Activated CD8-positive, alpha-beta memory T cell treated with anti-CD3 and anti-CD28 coated beads, Interleukin-2, amount 10 ng/mL, durations not matched to agents 7 days and 5 days (primary cell): ENCODE measurements at places on chromosomes 2 and 18.

- no peak for DNase-seq
Measured at GRCh38 chr18:49112031-49112430, 161.3 kb upstream of the SMAD7 start.

DNA sequence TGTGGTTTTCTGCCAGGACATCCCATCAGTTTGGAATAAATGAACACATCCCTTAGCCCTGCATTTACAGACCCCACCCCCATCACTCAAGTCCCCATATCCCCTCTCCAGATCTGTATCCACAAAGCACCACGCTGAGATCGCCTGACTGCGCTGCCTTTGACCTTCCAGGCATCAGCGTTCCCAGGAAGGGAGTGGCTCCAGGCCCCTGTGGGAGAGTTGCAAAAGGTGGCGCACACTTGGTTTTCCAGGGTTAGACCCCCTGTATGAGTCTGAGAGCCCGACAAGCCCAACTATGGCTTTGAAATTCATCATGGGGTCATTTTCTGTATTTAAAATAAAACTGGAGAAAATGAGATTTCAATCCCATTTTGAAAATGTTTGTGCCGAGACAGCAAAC, 137.0 kb upstream of the ZNF236 start:
- DNase-seq: no peak

- DNase-seq: no peak
Measured at GRCh38 chr2:121475811-121476571, 54.7 kb upstream of the RNU4ATAC start.

- DNase-seq: no peak
Measured at GRCh38 chr18:44958455-44958854, 277.8 kb downstream of the SETBP1 start.

DNA sequence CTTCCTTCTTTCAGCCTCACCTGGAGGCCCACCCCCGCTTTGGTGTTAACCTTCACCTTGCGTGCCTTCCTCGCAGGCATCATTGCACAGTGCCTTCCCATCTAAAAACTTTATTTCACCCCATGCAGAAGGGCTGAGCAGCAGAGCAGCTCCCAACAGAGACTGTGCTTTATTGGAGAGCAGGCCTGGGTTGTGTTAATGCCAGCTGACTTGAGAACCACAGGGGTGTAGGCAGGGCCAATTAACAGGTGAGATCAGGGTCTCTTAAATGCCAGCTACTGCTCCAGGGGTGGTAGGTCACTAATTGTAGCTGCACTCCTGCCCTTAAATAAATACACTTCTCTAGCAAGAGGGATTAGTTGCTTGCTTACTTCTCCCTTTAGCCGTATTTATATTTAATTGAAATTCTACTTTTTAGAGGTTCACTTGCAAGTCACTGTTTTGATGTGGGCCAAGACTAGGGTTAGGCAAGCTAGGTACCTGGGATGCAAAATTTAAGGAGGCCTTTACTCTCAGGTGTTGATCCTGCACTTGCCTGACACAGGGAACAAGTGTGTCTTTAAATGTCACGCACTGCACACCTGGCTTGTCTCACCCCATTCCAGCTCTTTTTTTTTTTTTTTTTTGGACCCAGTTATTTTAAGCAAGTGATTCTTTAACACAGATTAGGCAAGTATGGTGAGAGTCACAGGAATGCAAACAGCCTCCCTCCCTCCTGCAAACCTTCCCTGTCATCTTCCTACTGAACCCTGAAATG, 54.5 kb downstream of the LYPD1 start:
- DNase-seq: no peak

DNA sequence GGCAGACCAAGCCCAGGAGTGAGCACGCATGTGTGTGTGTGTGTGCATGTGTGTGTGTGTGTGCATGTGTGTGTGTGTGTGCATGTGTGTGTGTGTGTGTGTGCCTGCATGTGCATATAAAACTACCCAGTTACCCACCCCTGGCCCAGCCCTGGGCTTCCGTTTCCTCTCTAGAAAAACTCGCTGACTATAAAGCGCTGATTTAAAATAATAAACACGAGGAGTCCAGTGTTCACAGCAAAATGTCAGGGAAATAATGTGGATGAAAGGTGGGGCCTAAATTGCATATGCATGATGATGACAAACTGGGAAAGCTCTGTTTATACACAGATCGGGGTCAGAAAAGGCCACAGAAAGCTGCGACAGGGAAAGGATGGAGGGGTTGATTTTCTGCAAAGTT, 7.5 kb downstream of the ADCY3 start:
- peak; percentile 1 for DNase-seq

GRCh38 chr2:150584081-150584480, 96.6 kb upstream of the RND3 start:
- DNase-seq: no peak

DNA sequence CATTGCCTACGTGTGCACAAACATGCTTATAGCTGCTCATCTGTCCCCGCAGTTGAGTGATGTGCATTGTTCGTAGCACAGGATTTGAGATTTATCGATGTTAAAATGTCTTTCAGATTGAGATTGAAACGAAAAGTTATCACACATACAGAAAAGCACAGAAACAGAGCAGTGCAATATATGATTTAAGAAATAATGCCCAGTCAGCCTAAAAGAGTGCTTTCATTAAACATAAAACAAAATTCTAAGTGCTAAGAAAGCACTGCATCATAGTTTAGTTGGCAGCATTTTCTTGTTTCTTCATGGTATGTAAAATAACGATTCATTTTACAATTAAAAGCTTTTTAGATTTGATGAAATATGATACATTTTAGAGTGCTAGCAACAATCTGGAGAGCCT, 31.9 kb upstream of the GORASP2 start:
- no peak for DNase-seq

DNA sequence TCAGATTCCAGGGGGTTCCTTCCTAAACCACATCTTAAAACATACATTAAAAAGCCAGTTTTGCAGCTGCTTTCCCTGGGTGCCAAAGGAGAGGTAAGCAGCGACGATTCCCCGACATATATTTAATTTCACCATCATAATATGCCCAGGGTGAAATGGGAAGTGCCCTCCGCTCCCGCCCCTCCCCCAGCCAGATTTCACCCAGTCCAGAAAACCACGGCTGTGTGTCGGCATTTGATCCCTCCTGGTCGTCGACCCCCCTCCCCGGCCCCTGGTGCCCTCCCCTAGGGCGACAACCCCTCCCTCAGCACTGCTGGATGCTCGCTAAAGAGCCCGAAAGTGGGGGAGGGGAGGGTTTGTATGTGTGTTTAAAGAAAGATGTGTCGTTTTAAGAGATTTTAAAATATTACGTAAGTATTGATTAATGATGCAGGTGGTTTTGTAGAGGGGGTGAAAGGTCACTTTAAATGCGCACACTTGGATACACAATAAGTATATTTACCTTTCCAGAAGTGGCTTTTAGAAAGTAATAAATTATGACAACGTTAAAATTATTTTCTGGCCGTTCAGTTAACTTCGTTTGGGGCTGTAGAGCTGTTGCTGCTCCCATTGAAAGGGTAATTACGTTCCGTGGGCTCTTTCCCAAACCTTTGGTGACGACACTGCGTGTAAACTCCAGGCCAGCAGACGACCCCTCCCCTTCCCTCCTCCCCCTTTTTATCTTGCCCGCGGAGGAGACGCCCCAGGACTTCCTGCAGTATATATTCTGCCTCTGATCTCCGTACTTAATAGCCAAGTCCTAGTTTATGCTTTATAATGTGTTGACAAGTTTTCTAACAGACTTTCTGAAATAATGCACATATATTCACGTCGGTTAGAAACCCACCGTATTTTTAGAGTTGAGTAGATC, 3.4 kb upstream of the BCL11A start:
- DNase-seq: no peak

DNA sequence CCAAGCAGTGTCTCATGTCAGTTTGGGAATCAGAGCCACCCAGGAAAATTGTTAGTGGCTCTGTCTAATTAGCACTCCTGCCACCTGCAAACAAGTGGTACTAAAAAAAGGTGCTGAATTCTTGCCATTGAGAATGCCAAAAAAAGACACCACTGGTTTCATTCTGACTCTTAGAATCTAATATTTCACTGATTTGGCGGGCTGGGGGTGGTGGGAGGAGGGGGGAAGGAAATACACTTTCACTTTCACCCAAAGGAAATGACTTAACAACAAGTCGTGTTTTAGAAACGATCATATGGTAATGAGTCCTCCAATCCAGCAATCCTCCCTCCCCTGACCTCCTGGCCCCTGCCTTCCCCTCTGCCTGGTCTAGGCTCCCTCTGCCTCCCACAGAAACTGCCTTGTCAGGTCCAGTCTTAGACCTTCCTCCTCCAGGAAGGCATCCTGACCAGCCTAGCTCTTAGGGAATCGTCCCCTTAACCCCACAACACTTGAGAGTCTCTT, 4.4 kb upstream of the KLHL29 start:
- no peak for DNase-seq

GRCh38 chr2:177885828-177886466, 186.6 kb downstream of the PDE11A start:
- DNase-seq: no peak

- DNase-seq: no peak
Measured at GRCh38 chr2:61961231-61961901, 55.9 kb downstream of the COMMD1 start.

- DNase-seq: no peak
Measured at GRCh38 chr2:197700960-197701359, 4.2 kb upstream of the MARS2 start.

DNA sequence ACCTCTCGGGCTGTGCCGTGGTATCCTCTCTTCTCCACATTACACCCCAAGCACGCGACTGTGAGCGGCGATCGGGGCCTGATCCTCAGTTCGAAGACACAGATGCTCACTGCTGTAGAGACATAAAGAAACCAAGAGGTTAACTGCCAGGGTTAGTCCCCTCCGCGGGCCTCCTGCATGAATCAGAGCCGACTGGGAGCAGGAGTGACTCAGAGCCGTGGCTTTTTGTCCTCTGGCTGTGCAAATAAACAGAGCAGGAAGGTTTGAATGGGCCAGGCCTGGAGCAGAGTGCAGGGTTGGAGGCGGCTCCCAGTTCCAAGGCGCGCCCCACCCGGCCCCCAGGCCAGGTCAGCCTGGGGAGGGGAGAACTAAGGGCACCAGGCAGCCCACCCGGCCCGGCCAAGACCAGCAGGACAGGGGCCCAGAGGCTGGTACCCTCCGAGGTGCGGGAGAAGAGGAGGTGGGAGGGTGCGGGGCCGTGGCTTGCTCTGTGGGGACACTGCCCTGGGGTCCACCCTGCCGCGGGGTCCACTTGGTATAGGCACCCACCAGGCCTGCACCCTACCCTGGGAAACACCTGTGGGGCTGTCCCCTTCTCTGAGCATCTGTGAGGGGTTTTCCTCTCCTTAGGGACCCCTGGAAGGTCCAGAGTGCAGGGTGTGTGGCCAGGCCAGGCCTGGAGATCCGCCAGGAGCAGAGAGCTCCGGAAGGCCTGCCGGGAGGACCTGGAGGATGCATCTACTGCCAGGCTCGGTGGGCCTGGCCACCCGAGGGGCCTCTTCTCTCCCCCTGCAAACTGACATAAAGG, 16.5 kb downstream of the TWIST2 start:
- DNase-seq: peak; percentile 44

- no peak for DNase-seq
Measured at GRCh38 chr2:12070581-12070980, 324.1 kb downstream of the LPIN1 start.

- DNase-seq: no peak
Measured at GRCh38 chr2:213022987-213023386, 128.4 kb downstream of the IKZF2 start.

- no peak for DNase-seq
Measured at GRCh38 chr2:54000524-54000923, 29.7 kb upstream of the PSME4 start.

GRCh38 chr2:30656079-30656478, 151.2 kb downstream of the CAPN13 start:
- DNase-seq: no peak

DNA sequence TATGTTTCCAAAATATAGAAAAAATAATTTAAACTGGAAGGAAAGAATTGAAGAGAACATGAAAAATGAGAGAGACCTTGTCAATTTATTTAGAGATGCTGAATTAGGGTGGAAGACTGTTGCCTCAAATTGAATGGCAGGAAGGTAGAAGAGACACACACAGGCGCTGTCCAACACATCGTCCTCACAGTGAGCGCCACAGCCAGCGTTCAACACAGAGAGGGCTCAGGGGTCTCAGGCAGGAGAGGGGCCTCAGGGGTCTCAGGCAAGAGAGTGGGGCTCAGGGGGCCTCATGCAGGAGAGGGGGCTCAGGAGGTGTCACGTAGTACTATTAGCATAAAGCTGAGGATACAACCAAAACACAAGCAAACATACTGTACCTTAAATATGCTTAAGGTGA, 65.7 kb downstream of the TMEM18 start:
- peak; percentile 33 for DNase-seq

GRCh38 chr2:62939735-62940491, 110.7 kb upstream of the OTX1 start:
- no peak for DNase-seq

DNA sequence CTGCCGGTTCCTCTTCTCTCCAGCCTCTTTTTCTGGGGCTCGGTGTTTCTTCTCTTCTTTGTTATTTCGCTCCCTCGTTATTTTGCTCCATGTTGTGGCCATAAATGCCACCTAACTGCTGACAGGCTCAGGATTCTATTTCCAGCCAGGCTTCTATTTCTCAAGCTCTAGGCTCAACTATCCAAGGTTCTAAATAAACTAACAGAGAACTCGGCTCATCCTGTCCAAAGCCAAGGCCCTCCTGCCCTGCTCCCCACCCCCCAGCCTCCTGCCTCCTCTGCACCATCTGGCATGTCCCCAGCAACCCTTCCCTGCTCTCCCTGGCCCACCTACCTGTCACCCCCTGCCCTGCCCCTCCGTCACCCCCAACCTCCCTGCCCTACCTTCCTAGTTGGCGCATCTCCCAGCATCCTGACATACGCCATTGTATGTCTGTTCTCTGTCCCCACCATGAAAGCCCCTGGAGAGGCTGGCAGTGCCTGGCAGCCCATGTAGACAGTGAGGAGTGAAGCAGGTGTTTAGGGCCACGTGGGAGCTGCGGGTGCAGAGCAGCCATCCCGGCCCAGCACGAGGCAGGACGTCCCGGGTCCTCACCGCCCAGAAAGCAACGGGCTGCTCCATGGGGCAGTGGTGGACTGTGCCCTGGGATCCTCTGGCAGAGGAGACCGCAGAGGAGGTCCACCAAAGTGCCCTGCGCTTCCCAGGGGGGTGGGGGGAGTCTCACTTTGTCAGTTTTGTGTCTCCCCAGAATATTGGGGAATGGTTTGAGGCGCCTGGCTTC, 186.9 kb downstream of the TWIST2 start:
- DNase-seq: no peak

DNA sequence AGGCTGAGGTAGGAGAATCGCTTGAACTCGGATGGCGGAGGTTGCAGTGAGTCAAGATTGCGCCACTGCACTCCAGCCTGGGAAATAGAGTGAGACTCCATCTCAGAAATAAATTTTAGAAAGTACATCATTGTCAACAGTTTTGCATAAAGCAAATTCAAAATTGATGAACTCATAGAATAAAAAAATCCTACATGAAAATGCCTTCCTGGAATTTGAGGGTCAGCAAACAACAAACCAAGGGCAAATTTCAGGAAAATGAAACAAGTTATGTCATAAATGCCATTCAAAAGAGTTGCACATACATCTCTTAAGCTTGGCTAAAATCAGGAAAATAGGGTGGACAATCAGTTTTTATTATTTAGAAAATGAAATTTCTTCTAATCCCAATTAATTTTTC, 45.1 kb downstream of the COL5A2 start:
- DNase-seq: no peak

GRCh38 chr2:97880334-97880733, 115.4 kb downstream of the TMEM131 start:
- no peak for DNase-seq
